RWPE2 (cell line): ENCODE measurements at places on chromosomes 2 and 18.

DNA sequence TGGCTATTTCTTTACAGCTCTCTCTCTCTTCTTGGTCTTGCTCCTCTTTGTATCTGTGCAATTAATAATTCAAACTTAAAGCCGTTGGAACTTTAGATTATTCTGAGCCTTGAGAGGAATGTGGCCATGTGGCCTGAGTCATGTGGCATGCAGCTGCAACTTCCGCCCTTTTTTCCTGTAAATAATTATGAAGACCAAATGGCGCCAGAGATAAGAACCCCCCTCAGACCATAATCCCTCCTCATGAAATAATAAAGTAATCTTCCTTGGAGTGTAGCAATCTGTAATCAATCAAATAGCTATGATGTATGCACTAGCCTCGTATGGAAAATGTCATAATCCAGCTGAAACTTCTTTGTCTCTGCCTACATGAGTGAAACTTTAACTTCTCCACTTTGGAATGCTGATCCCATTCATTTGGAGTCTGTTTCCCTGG is 13.5 kb upstream of the TWSG1 start:
- DNase-seq, result no peak

GRCh38 chr2:235594041-235594440 is 100.2 kb downstream of the AGAP1 start:
- DNase-seq, result no peak

DNA sequence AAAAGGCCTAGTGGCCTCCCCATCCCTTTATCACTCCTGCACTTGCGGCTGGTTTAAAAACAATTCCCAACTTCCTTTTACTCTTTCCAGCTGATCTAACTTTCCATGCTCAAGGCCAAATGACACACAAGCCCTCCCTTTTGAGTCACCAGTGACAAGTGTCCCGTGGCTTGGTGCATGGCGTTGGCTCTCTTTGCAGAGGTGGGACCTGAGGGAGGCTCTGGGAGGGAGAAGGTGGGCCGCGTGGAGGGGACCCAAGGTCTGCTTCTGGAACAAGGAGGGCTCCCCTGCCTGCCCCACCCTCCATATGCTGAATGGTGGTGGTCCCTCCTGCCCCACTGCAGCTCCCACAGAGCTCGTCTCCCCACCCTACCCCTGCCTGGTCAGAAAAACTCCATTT is 30.8 kb upstream of the HPCAL1 start:
- DNase-seq, result no peak

GRCh38 chr18:55552526-55553189 is 35.3 kb downstream of the TCF4 start:
- no peak for DNase-seq

- no peak for DNase-seq
Observed at GRCh38 chr2:228590681-228591080, 409.2 kb upstream of the SPHKAP start.

DNA sequence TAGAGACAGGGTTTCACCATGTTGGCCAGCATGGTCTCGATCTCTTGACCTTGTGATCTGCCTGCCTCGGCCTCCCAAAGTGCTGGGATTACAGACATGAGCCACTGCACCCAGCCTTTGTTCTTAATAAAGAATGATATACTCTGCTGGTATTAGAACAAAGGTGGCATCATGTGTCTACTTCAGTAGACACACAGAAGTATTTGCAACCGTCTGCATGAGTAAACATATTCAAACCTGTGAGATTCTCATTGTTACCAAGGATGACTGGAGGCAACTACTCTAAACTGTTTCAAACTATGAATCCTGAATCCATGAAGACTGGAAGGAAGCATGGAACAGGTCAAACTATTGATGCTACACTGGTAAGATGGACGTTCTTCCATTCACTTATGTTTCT is 32.1 kb downstream of the MBD2 start:
- no peak for DNase-seq

DNA sequence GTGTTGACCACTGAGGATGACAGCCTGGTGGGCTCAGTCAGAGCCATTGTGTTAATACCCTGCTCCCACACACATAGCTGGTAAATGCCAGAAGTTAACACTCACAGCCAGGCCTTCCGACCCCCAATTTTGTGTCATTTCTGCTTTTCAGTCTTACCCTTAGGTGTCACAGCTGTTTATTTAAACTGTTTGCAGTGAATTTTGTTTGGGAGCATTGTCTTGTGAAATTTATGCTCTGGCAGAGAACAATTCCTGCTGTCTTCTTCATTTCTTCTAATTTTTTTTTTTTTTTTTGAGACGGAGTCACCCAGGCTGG is 8.2 kb downstream of the LPIN1 start:
- DNase-seq, result no peak

- DNase-seq, result no peak
Observed at GRCh38 chr2:112019569-112019982, 35.5 kb upstream of the TMEM87B start.

GRCh38 chr2:149330127-149331022 is at the start of gene LYPD6:
TSS of gene LYPD6 (plus strand) at chr2:149330587. CDS start at chr2:149437709, 107,122 bp downstream.
- peak; percentile 75 for DNase-seq

GRCh38 chr2:216283038-216283900 is 89.0 kb downstream of the MARCHF4 start:
- no peak for DNase-seq

- no peak for DNase-seq
Observed at GRCh38 chr18:58443671-58444070, 185.2 kb downstream of the ALPK2 start.

GRCh38 chr18:32042337-32042736 is 23.7 kb downstream of the RNF125 start:
- no peak for DNase-seq

- no peak for DNase-seq
Observed at GRCh38 chr2:230694241-230694640, 18.4 kb upstream of the CAB39 start.

DNA sequence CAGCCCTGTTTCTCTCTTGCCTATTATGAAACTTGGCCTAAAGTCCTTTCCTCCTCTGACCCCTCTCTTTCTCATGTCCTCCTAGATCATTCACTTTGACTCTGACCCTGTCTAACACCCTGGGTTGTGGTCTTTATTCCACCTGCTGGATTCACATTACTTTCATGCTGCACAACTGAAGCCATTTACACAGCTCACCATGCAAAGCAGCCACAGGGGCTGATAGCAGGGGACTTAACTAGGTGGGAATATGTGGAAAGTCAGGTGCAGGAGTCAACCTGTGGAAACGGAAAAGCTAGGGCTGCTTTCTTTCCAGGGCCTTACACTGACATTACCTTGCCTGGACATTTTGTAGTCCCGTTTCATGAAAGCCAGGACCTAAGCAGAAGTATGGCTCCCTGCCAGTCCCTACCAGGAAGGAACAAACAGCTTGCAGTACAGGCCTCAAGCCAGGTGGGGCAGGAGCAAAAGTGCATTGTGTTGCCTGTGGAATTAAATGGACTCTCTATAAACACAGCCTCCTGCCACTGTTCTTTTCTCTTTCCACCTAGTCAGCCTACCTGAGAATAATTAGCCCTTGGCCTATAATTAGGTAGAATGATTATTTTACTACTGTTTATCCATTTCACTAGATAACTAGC is 11.8 kb downstream of the MAPRE3 start:
- no peak for DNase-seq

- no peak for DNase-seq
Observed at GRCh38 chr18:49841236-49842217, 28.2 kb upstream of the ACAA2 start.

- no peak for DNase-seq
Observed at GRCh38 chr2:216618785-216619184, 14.4 kb upstream of the IGFBP2 start.

DNA sequence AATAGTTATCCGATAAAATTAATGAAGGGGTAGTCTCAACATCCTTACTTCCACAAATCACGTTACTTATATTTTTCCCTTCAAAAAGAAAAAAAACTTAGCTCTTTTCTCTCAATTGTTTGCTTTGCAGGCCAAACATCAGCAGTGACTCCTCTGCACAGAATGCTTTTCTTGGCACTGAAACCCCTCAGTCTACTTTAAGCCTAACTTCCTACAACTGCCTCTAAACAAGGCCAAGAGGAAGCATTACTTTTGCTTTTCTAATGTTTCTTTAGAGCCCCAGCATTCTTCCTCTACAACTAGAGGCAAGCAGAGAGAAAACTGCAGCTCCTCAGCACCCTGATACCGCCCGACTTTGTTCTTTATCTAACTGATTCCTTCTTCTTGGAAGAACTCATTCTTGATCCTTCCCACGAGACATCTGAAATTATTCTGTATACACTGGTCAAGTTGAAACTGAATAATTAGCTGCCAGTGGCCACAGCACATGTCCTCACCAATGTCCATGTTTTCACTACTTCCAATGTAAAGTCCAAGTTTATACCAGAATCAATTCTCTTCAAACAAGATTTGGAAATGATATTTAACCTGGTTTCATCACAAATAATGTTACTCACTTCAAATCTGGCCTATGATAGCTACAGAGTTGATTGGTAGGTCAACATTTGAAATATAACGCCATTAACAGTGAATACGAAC is 55.3 kb downstream of the DTNB start:
- no peak for DNase-seq

- DNase-seq, result no peak
Observed at GRCh38 chr2:128557831-128558241, 239.2 kb upstream of the HS6ST1 start.

DNA sequence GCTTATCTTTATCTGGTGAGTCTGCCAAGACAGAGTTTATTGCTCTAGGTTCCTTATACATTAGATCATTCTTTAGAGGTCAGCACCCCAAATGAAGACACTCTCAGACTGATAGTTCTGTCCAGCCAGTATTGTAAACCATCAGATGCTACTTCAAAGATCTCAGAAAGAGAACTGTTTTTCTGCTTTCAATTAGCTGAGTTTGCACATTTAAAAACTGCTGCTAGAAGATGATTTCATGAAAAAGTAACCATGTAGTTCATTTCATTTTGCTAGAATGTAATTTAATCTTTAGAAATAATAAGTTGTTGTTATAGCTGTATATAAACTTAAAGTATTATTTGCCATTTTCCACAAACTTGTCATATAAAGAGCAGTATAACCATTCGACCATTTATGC is 344.5 kb upstream of the ATP5MC3 start:
- no peak for DNase-seq

DNA sequence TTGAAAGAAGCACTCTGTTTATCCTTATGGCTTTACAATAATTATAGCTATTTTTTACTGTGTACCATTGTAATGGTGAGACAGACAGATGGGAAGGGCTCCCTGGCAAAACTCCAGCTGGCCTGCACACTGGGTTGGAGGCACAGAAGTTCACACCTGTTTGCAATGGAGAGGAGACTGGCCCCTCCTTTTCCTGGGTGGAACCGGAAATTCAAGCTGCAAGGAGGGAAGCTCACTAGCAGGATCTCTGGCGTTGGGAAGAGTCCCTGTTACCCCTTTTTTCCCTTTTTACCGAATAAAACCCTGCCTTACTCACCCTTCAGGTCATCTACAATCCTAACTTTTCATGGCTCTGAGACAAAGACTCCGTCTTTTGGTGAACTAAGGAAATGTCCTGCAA is 100.3 kb upstream of the TFPI start:
- no peak for DNase-seq

DNA sequence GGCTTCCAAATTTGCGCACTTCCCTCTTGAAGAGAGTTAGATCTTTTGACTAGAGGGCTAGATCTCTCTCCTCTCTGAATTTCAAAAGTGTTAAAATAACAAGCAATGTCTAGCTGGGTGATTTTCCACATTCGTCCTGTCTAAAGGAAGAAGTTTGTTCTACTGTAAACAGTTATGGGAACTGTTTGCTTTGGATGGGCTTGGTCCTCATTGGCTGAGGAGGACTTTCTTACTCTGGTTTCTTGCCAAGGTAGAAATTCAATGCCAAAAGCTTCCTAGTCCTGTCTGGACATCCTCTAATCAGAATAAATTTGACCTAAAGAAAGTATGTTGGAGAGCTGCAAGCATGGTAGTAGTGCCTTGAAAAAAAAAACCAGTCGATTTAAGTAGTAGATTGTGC is 47.4 kb upstream of the RAPH1 start:
- DNase-seq, result no peak

DNA sequence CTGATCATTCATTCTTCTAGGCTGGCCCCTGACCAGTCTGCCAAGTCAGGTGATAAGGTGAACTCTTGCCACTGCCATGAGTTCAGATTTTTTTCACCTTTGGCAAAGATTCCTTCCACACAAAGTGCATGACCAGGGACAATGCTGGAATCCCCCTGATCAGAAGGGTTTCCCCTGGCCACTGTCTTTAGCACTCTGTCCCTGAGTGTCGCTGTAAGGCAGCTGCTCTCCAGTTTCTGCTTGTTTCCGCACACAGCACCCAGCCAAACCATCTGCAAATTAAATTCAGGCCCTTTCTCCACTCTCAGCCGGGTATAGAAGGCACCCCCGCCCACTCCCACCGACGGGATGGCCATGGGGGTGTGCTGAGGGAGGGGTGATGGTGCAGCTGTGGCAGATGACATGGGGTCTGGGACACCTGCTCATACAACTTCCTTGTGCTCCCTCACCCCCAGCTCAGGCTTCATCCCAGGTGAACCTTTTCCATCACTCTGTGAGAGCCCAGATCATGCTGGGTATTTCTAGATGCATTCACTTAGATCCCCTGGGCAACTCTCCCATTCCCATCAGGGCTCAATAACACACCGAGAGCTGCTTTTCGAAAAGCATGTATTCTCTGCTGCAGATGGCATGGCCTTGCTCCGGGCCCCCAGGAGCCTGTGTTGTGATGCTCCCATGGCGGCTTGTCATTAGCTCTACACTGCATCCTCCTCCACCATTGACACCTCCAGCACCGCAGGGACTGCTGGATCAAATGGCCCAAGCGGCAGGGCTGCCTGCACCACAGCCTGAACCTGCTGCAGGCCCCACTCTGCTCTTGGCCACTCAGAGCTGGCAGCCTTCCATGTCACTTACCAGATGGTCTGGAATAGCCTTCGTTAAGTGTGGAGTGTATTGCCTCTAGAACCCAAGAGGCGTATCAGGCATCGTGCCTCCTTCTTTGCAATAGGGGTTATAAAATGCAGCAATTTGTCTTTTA is 52.3 kb upstream of the ROCK2 start:
- DNase-seq, result no peak

DNA sequence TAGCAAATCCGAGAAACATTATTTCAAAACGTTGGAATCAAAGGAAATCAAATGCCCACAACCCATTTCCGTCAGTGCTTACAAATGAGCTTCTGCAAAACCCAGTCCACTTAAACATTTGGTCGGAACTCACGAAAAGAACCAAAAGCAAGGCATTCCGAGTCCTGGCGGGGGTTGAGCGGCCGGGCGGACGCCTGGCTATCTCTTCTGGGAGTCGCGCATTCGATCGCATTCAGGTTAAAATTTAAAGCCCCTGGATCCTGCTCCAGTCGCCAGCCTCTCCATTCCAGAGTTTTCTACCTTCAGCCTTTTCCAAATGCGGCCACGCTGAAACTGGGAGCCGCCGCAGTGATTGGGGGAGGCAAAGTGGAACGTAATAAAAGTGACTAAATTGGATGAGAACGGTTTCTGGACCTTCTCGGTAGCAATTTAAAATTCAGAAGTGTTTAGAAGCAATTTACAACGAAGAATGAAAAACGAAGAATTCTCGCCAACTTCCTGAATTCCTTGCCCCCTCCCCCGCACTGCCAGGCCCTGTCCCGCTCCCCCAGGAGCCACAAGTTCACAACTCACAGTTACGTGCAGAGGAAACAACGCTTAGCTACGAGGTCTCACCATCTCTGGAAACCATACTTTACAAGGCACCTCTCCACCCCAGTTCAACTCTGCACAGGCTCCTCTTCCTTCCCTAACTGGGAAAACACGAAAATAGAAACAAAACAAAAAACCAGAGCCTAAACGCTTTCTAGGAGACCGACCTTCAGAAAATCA is 1.7 kb upstream of the GATA6 start:
- no peak for DNase-seq

- DNase-seq, result no peak
Observed at GRCh38 chr18:13580991-13581390, 145.4 kb downstream of the FAM210A start.
